ENCODE measurements at places on chromosomes 11 and 22.
A peak's percentile ranks its signal among the peaks of the same experiment; 100 is the strongest.

DNA sequence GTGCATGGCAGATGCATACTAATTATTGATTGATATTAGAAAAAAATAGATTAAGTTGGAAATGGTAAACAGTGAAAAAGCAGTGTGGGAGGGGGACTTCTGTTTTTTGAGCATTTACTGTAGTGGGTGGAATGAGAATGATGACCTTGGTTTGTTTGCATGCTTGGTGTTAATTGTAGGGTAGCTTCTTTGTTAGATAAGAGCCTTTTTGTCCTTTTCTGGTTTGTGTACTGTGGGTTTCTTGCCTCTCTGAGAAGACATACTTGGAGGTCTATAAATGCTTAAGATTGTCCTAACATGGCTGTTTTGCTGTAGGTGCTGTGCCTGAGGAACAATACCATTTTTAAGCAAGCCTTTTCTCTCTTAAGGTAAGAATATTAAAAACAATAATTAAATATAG lies 17.0 kb downstream of the MRPL48 start:
- no peak for DNase-seq

DNA sequence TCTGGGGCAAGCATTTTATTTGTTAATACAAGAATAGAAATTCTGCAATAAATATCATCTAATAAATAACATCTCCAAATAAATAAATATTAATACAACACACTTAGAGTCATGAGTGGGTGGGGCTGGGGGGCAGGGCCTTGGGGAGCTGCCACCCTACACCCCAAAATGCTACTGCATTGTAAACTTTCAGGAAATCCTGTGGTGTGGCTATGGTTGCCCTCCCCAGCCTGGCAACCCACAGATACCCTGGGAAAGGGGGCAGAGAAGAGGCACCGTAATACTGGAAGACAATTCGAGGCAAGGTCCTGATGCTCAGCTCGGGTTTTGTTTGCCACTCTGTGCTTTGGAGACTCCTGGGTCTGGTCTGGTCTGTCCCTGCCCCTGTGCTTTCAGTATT lies 9.2 kb downstream of the CLCF1 start:
- no peak for DNase-seq

DNA sequence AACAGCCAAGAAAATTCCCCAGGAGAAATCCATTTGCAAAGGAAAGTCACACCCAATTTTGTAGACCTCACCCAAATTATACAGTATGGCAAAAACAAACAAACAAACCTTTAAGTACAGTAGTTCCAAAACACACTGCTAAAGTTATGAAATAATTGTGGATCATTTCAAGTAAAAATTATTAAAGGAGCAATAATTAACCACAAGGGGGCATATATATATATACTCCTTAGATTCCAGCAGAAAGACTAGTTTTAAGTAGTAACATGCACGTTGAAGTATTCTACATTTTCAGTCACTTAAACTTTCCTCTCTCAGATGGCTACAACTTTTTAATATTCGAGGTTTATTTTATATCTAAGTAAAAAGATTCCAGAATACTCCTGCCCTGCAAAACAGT lies 26.8 kb downstream of the RNF141 start:
- no peak for DNase-seq

DNA sequence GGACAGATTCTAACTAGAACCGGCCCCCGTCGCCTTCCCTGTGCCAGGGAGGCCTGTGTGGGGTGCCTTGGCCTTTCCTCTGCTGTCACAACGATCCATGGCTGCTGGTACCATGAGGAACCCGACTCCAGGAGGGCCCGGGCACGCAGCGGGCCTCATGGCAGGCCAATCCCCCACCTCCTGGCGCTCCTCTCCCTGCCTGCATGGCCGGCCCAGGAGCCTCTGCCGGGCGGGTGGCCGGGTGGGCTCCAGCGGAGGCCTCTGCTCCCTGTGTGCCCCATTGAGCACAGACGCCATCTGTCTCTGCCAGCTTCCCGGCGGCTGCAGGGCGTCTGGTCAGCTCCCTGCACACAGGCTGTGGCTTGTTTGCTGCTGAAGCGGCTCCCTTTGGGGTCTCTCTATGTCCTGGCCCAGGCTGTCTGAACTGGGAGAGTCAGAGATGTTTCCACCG lies 86.5 kb downstream of the MYEOV start:
- DNase-seq = no peak

DNA sequence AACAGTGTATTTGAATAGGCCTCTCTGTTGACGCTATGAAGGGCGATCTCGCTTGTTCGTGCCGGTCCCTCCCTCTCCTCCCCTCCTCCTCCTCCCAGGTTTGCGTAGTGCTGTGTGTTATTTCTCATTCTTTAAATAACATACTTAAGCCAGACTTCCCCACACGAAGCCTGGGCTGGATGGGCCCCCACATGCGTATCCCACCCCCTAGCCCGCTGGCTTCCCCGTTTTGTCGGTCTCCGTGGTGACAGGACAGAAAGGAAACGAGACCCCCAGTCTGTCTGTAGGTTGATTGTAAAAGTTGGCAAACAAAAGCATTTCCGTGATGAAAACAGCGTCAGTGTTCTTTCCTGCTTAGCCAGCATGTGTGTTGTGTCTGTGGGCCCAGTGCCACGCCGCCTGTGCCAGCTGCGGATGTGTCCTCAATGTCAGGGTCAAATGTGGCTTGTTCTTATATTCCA lies 27.3 kb downstream of the FAM118A start:
- DNase-seq = no peak

- no peak for DNase-seq
These were observed 7.0 kb downstream of the PARVG start for GRCh38 chr22:44187652-44188230.

DNA sequence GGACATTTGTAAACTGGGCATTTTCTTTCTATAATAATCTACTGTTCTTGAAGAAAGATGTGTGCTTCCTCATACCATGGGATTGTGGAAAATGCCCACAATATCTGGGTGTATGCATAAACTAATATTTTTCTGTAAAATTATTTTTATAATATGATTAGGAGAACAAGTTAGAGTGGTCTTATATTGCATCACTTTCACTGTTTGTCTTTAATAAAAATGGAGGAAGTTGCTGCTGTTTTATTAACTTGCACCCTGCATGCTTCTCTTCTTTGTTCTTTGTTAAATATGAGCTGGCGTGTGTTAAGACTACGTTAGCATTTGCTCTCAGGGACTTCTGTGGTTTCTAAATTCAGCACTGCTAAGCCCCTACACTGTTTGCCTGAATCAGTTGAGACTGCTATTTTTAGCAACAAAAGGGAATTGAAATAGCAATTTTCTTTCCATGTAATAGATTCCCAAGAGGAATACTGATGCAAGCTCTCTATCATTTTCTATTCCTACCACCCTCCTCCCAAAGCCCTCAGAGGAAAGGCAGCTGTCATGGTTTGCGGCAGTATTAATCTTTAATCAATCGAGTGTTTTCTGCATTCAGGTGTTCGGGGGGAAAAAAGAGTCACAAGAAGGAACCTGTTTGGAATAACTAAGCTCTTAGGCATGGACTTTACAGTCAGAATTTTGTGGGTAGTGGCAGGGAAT lies 56.1 kb downstream of the HSD17B12 start:
- DNase-seq = no peak

- DNase-seq = no peak
These were observed 10.9 kb downstream of the RELA start for GRCh38 chr11:65651589-65652510.

DNA sequence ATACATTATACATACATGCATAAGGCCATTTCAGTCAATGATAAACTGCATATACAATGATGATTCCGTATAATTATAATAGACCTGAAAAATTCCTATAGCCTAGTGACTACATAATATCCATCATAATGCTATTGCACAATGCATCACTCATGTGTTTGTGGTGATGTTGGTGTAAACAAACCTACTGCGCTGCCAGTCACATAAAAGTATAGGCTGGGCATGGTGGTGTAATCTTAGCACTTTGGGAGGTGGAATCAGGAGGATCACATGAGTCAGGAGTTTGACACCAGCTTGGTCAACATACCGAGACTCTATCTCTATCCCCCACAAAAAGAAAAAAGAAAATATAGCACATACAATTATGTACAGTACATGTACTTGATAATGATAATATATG lies 163.7 kb upstream of the DDI1 start:
- DNase-seq = no peak

GRCh38 chr11:70867281-70868047 lies 384.9 kb downstream of the SHANK2 start:
- no peak for DNase-seq

DNA sequence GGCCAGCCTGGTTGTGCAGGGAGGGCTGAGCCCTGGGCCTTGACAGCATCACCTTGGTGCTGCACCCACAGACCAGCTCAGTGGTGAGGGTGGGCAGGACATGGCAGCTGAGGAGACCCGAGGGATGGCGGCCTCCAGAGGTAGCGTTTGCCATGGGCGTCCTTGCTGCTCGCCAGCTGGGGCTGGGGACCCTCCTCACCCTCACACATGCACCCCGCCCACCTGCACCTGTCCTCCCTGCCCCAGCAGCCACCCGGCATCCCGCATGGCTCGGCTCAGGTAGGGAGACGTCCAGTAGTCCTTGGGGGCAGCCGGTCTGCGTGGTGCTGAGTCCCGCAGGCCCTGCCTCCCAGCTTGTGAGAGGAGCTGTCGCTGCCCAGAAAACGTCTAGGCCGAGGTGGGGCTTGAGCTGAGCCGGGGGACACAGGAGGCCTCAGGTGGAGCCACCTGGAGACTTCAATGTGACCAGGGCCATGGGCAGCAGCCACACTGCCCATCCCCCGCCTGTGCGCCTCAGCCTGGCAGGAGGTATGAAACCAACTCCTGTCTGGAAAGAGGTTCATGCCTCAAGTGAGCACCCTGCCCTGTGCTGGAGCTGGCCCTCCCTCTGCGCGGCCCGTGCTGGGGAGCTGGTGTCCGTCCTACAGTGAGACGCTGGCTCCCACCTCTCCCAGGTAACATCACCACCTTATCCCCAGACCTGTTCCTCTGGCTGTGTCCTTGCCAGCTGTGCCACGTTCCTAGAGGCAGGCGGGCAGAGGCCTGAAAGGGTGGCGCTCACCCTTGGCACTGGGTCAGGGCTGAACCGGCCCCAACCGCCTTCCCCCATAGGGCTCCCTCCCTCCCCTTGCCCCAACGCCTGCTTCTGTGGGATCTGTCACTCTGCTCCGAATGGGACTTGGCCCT lies 3.3 kb upstream of the TRABD start:
- DNase-seq = no peak

DNA sequence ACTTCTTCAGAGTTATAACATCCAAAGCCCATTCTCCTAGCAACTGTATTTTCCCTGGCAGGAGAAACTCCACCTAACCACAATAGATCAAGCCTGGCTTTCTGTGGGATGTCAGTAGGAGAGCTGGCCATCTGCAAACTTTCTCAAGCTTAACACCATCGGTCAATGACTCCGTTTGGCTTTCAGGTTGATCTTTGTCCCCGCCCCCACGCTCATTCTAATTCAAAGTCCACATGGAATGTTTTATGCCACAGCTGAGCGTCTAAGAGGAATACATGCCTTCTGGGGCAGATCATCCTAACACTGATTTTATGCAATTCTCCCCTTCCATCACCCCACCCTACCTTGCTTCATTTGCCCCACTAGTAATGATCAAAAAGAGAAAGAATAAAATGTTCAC lies 4.8 kb downstream of the GVQW3 start:
- DNase-seq = no peak

GRCh38 chr11:73199446-73199845 lies 18.6 kb upstream of the P2RY2 start:
- DNase-seq = no peak

DNA sequence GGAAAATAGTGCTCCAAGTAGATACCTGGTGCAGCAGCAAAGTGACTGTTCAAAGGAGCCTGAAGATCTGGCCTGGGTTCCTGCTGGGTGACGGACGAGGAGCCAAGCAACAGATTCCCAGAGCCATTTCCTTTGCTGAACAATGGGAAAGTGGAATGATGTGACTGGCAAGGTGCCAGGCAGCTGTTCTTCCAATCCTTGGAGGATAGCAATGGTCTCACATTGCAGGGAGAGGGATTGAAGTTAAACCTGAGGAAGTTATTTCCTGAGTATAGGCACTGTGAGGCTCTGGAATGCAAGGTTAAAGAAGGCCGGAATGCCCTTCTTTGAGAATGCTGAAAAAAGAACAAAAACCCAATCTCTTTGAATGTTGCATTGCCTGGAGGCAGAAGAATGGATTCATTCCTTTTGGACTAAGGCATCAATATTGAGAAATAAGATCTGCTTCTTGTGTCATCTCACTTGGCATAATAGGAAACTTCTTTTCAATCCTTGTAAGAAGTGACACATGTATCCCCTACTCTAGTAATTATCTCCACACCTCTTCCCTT lies 223.8 kb downstream of the BLID start:
- DNase-seq = peak; percentile 36

DNA sequence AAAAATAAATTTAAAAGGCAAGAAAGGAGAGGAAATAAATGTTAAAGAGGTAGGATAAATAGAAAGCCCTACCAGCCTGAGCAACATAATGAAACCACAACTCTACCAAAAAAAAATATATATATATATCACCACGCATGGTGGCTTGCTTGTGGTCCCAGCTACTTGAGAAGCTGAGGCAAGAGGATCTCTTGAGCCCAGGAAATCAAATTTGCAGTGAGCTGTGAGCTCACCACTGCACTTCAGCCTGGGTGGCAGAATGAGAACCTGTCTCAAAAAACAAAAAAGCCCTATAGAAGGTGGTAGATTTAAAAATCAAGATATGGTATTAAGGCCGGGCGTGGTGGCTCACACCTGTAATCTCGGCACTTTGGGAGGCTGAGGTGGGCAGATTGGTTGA lies 10.5 kb downstream of the NUCB2 start:
- no peak for DNase-seq

DNA sequence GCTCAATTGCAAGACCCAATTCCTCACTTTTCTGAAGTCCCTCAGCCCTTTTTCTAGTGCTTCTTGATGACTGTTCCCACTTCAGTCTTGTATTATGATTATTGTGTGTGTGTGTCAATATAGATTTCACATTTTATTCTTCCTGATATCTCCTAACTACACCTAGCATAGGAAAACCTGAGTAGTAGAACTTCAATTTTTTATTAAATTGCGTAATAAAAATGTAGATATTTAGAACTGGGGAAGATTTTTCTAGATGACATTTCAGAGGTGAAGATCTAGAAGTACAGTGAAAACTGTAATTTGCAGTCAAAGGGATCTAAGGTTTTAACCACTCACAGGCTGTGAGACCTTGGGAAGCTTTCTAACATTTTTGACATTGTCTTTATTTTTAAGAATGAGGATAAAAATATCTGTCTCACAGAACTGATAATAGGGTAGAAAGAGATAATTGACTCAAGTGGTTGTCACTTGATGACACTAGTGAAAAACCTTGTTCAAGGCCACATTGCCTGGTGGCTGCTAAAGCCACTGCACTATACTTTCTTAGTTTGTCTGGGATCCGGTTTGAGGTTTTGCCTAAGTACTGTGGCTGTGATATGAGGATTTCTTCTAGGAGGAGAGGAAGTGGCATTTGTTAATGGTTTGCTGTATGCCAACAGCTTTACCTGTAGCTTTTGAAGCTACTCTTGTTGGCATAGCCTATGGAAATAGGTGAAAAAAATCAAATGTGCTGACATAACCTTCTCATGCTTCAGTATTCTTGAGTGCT lies 32.2 kb upstream of the SESN3 start:
- DNase-seq = no peak

DNA sequence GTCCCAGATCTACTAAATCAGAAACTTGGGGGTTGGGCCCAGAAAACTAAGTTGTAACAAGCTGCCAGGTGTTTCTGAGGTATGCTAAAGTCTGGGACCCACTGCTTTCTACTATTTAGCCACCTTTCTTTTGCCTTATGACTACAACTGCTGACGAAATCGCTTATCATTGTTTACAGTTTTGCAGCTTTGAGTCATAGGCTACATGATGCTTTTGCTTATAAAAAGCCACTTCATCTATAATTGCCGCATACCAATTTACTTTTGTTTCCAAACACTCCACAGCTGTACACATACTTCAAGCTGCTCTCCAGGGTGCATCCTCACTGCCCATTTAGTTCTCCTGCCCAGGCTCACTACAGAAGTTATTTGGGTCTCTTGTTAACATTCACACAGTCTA lies 144.7 kb downstream of the ENTHD1 start:
- peak; percentile 35 for DNase-seq

Measured in non-pigmented ciliary epithelial cell (primary cell).